Activated T-helper 1 cell treated with anti-CD3 and anti-CD28 coated beads, Interleukin-12 subunit alpha, Interleukin-12 subunit beta, Interleukin-2, Interleukin-4 antibody, amounts not matched to agents 30 ng/mL and 10 ng/mL and 1 ng/mL, durations not matched to agents 14 hours and 24 hours and 36 hours (primary cell): ENCODE measurements at places on chromosomes 2 and 18.

- DNase-seq: no peak
These were observed 18.9 kb downstream of the ATP8B1 start for GRCh38 chr18:57784034-57784800.

- DNase-seq: no peak
These were observed 134.5 kb downstream of the NEDD4L start for GRCh38 chr18:58178511-58178910.

DNA sequence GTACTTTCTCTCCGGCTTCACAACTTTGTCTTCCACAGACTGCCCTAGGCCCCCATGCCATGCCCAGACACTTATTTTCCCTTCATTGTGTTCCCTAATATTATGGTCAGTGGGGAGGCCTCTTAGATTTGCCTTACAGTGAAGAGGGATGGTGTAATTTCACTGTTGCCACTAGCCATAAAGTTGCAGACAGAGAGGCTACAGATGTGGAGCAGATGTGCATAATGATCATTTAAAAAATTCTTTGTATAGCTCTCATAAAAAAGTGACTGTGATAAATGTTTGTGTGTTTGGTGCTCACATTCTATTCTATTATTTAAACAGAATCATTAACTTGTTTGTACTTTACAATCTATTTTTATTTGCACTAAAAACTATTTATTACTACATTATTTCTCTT is 67.5 kb upstream of the FN1 start:
- no peak for DNase-seq

GRCh38 chr18:60549338-60549960 is 176.9 kb upstream of the MC4R start:
- no peak for DNase-seq

GRCh38 chr2:84847326-84848050 is 33.4 kb downstream of the TRABD2A start:
- no peak for DNase-seq

DNA sequence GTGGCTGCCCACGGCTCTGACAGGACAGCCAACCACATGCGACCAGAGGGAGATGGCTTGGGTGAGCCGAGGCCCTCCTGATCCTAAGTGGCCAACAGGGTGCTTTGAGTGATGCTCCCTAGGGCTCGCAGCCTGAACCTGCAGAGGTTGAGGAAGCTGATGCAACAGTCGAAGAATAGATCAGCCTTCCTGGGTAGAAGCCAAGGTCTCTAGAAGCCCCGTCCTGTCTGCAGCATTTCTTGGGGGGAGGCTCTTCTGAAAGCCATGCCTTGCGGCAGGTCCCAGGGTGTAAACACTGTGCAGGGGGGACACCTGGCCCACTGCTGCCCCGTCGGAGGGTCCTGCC is 136.4 kb downstream of the HDAC4 start:
- DNase-seq: no peak
